ENCODE measurements at places on chromosomes 3 and 15.
A peak's percentile ranks its signal among the peaks of the same experiment; 100 is the strongest.

GRCh38 chr3:53160660-53161449 lies at the start of gene PRKCD:
PRKCD (plus strand) TSS chr3:53161209; CDS start chr3:53178423, 17,214 bp downstream.
- DNase-seq, result peak; percentile 30

GRCh38 chr3:140234256-140234655 lies 299.3 kb downstream of the CLSTN2 start:
- DNase-seq, result no peak

DNA sequence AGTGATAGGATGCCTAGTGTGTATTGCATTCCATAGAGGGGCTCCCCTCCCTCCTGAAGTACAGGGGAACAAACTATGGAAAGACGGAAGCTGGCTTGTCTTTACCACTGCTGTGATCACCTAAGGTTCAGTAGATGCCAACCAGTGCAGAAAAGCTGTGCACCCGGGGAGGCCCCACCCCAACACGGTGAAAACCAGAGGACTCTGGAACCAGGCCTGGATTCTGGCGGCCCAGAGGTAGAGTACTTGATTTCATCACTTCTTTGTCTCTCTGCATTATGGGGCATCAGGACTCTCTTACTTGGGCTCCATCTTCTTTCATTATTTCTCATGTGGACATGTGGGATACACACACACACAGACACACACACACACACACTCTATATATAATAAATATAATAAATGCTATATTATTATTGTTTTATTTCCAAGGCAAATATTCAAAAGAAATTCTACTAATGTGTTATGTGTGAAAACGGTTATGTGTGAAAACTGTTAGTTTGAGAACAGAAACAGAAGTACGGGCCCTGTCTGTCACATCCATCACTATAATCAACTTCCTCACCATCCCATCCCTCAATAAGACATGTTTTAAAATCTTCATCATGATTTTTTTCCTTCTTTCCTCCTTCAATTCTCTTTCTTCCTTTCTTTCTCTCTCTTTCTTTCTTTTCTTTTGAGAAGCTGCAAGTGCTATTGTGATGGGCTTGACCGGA lies 152.4 kb upstream of the CMC1 start:
- DNase-seq, result no peak

- DNase-seq, result no peak
These were observed 22.4 kb upstream of the CORO2B start for GRCh38 chr15:68556139-68556990.

DNA sequence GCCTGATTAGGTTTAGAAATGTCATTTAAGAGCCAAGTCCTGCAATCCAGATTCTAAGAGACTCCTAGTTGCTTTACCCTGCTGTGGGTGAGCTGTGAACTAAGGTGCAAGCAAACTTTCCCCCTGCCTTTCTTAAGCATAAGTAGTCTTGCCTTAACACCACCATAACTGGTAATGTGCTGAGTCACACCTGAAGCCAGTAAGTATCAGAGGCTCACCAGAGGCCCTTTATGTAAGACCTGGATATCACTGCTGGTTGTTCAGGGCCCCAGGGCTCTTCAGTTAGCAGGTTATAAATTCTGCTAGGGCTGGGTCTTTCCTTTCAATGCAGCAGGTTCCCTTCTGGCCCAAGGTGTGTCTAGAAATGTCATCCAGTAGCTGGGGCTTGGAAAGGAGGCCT lies 509.9 kb downstream of the VGLL3 start:
- no peak for DNase-seq
